RCC 7860 (cell line): ENCODE measurements at places on chromosomes 5 and 9.

DNA sequence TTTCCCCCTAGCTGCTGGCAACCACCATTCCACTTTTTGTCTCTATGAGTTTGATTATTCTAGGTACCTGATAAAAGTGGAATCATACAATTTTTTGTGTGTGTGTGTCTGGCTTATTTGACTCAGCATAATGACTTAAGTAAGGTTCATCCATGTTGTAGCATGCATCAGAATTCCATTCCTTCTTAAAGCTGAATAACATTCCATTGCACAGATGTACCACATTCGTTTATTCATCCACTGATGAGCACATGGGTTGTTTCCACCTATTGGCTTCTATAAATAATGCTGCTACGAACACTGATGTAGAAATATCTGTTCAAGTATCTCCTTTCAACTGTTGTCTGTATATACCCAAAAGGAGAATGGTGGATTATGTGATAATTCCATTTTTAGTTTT is 33.7 kb downstream of the AP3B1 start:
- DNase-seq = no peak

DNA sequence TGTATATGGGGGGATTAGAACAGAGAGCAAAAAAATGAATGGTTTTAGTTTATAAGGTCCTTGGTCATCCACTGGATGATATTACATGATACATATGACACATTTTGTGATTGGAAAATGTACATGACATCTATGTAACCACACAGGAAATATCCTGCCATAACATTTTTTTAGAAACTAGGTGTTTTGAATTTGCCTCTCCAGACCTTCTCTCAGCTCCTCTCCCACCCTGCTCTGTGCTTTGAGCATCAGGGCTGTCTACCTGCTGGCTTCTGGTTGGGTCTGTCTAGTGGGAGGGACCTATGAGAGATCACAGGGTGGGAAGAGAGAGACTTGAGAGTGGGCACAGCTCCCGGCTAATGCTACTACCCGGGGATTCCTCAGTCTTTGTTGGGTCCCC is 24.4 kb downstream of the AKNA start:
- no peak for DNase-seq

GRCh38 chr5:96788112-96788749 is 19.5 kb downstream of the ERAP1 start:
- DNase-seq = no peak

GRCh38 chr5:108382784-108383330 is 959 bp upstream of the FBXL17 start:
- DNase-seq = no peak

GRCh38 chr5:108521011-108521700 is 139.3 kb upstream of the FBXL17 start:
- DNase-seq = no peak

DNA sequence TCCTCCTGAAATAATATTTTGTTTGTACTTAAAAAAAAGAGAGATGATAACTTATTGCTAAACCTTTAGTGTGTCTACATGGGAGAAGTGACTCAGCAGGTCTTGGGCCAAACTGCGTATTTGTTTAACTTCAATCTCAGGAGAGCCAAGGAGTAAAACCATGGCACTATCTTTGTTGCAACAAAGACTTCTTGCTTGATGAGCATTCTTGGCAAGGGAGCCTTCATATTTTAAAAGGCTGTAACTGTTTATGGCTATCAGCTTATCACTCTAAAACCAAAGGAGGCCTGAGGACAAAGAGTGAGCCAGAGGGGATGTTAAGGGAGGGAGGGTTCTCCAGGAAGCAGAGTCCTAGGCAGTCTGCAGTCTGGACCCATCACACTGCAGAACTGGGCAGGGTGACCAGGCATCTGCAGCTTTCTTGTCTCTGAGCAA is 216.2 kb upstream of the S1PR3 start:
- DNase-seq = no peak

DNA sequence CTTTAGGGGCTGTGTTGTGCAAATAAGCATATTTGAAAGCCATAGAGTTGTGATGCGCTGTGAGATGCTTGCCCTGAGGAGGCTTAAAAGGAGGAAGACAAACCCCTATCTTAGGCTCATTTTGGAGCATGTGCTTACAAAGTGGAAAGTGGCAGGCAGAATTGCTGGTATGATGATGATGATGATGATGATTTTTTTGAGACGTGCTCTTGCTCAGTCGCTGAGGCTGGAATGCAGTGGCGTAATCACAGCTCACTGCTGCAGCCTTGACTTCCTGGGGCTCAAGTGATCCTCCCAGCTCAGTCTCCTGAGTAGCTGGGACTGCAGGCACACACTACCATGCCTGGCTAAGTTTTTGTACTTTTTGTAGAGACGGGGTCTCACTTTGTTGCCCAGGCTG is 1.7 kb downstream of the CNOT8 start:
- peak; percentile 59 for DNase-seq

- no peak for DNase-seq
Observed at GRCh38 chr5:73231246-73231778, 58.3 kb downstream of the TMEM174 start.

- no peak for DNase-seq
Observed at GRCh38 chr5:1359031-1359645, 14.2 kb upstream of the CLPTM1L start.

DNA sequence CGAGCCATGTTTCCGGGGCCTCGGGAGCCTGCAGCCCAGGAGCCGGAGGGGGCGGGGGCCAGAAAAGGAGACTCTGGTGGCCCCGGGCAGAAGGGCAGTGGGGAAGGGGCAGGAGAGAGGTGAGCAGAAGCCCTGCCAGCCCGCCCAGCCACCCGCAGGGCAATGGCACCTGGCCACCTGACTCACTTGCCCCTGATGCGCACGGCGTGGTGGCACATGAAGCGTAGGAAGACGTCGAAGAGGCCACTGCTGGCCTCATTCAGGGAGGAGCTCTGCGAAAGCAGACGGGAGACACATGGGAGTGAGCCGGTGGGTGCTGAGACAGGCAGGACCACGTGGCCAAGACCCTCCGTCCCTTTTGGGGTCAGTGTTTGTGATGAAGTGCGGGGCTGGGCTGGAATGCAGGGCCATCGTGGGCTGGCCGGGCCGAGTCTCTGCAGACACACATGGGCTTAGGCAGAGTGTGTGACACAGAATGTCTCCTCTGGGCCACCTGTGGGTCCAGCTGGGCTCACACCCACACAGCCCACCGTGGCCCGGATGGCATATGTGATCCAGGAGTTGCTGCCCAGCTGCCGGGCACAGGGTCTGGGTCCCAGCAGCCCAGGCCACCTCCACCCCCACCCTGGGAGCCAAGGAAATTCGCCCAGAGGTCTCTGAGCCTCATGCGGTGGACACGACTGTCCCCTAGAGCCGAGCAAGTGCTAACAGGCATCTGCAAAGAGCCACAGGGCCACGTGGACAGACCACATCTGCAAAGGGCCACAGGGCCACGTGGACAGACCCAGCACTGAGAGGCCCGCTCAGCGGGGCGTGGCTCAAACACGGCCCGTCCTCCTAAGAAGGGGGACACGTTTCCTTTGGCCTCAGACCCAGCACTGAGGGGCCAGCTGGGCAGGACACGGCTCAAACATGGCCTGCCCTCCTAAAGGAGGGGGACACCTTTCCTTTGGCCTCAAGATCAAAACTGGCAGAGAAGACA is 23.6 kb downstream of the TERT start:
- no peak for DNase-seq

DNA sequence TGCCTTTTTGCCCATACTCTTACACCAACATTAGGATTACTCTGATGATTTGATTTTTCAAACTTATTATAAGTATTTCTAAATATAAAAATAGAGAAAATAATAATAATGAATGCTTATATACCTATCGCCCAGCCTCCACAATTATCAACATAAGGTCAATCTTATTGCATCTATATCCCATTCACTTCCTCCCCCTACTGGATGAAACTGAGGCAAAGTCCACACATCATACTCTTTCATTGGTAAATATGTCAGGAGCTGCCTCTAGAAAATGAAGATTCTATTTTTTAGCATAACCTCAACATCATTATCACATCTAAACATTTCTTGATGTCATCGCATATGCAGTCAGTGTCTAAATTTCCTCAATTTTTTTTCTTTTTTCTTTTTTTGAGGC is 44.3 kb downstream of the SH3RF2 start:
- no peak for DNase-seq

- peak; percentile 47 for DNase-seq
Observed at GRCh38 chr9:104682642-104683041, 11.7 kb upstream of the OR13D1 start.

DNA sequence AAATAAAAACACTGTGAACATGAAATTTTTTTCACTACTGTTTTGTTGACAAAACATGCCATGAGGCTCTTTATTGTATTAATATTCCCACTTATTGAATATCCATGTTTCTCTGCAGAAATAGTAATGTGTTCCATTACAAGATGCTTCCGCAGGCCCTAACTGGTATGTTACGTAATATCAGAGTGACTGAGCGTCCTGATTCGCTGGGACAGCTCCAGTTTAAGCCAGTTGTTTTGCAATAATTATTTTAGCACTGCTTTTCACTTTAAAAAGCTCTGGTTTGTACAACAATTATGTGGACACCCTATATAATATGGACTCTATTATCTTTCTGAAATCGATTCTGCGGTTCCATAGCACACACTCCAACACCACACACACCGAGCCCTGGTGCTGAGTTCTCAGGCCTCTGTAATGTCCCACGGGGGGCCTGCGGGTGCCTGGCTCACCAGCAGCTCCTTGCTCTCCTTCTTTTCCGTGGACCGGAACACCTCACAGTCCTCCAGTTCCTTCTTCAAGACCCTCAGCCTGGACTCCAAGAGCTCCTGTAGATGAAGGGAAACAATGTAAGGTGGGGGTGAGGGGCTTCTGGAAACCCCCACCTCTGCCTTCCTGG is 1.8 kb downstream of the TRIM7 start:
- DNase-seq = no peak
